SK-N-SH (cell line): ENCODE measurements at places on chromosomes 3 and 15.

DNA sequence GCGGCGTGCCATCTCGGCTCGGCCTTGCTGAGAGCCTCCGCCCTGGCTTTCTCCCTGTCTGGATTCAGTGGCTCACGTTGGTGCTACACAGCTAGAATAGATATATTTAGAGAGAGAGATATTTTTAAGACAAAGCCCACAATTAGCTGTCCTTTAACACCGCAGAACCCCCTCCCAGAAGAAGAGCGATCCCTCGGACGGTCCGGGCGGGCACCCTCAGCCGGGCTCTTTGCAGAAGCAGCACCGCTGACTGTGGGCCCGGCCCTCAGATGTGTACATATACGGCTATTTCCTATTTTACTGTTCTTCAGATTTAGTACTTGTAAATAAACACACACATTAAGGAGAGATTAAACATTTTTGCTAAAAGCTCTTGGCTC lies 54.1 kb downstream of the PLXNA1 start:
- no peak for DNase-seq

- no peak for DNase-seq
Measured at GRCh38 chr3:127711021-127711695, 38.4 kb downstream of the ABTB1 start.

GRCh38 chr3:45509038-45509767 lies 85.3 kb upstream of the LIMD1 start:
- DNase-seq, result no peak

GRCh38 chr3:5330152-5330810 lies 142.8 kb downstream of the EDEM1 start:
- DNase-seq, result no peak

DNA sequence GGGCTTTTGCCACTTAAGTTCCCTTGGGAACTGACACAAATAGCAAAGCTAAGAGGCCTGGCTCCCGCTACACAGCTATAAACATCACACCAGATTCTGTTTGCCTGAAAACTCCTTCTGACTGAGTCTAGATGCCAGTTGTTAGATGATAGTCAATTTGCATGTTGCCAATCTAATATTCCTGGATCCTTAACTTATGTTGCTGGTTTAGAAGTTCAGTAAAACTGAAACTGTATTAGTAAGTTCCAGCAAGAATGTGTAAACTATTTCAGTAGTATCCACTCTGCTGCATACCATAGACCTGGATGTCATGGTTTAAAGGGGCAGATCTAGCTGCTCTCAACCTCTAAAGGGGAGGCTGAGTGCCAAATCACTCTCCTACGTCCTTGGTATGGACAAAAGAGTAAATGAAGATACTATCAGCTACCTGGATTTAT lies 27.1 kb upstream of the LACTB start:
- DNase-seq, result no peak

- DNase-seq, result no peak
Measured at GRCh38 chr3:73314151-73314951, 252.9 kb downstream of the EBLN2 start.

DNA sequence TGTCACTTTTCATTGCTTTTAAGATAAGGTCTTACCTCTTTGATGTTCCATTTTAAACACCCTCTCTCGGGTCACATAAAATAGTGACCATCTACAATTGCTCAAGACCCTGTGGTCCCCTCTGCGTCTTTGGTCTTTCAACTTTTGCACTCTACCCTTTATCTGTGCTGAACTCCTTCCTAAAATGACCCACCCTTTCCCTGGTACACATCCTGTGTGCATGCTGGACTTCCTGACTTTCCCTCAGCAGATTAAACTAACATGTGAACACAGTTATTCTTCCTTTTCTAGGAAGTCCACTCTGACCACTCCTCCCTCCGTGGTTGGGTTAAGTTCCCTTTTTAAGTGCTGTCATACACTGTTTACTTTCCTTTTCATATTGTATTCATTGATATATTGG lies 414.2 kb downstream of the GABRB3 start:
- DNase-seq, result no peak

GRCh38 chr3:114375608-114376421 lies 82.0 kb downstream of the TIGIT start:
- no peak for DNase-seq

- DNase-seq, result no peak
Measured at GRCh38 chr3:60919296-60919695, 332.0 kb downstream of the FHIT start.
